DMS79 treated with DMSO at 0.1 percent for 48 hours (cell line): ENCODE measurements at places on chromosomes 2 and 18.
A peak's percentile ranks its signal among the peaks of the same experiment; 100 is the strongest.

GRCh38 chr2:134599236-134599635 is 119.6 kb downstream of the TMEM163 start:
- no peak for DNase-seq

DNA sequence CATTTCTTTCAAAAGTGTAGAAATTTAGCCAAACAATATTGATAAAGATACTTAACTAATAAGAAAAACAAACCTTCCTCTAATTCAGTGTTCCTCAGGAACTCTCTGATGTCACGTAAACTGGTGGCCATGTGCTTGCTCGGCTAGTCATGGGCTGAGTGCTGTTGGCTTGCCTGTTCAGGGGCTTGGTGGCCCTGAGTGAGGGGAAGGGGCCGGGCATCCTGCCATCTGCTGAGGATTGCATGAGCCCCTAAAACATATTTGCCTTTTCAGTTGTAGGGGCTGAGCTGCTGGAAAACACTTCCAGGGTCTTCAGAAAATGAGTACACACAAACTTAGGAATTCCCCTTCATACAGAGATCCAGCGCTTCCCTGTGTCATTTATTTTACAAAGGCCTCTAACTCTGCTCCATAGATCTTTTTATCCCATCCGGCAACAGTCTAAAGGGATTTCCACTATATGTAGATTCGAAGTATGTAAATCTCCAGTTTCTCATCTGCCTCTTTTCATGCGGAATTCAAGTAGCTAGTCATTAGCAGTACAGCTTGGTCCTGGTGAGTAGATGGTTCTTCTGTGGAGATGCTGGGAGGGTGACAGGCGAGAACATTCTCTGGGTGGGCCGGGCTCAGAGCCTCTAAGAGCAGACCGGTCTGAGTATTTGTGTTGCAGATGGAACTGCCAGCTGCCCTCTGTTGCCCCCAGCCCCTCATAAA is 20.1 kb upstream of the NFATC1 start:
- no peak for DNase-seq

DNA sequence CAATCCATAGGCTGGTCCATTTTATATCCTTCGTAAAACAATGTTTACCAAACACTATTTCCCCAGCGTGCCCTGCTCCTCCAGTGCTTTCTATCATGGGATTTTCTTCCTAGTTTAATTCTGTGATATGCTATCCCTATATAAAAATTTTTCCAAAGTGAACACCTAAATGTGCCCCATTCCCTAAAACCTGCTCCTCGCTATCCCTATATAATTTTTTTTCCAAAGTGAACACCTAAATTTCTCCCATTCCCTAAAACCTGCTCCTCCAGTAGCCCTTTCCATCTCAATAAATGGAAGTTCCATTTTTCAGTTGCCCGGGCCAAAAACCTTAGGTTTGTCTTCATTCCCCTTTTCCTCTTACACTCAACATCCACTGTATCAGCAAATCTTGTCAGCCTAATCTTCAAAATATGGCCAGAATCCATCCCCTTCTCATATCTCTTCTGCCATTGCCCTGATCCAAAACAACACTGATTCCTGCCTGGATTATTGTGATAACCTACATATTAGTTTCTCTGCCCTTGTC is 26.1 kb downstream of the APOB start:
- no peak for DNase-seq

DNA sequence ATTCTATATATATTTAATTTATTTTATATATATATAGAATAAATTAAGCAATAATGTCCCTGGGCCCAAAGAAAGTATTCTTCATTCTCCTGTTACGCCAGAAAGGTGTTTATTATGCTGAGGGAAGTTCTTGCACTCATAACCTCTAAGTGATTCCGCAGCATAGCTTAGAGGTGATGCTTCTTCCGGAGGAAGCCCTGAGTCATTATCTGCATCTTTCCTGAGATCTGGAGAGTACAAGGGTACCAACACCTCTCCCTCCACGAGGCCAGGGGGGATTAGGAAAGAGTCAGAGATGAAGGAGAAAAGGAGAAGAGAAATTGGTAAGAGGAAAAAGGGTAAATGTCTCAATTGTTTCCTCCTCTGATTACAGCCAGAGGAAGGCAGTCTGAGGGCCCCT is 43.1 kb upstream of the RTN4 start:
- no peak for DNase-seq

- DNase-seq: peak; percentile 80
Observed at GRCh38 chr18:8657873-8658470, 47.4 kb upstream of the MTCL1 start.

DNA sequence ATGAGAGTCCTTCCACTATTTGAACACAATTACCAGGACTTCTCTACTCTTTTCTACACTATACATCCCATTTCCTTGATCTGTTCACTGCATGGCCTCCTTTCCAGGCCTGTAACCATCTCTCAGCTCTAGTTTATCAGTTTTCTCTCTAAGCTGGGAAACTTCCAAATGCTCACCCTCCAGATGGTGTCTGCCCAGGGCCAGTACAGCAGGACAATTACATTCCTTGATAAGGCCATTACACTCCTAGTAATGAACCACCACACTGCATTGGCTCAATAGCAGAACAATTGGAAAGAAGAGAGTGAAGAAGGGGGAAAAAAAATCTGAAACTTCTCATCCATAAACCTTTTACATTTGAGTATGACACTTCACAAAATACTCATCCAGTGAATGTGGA is 359.1 kb downstream of the ALK start:
- no peak for DNase-seq
